ENCODE measurements at places on chromosomes 11 and 22. TPM values are rescaled to one million over a fixed set of nuclear protein-coding genes. Genes with fewer than 3 reads are reported as not detected.

Gene KCNE3
- 1.3 TPM for total RNA-seq

Gene IGLL1
- not detected for total RNA-seq

Gene CDC42BPG
- total RNA-seq = 0.62 TPM

Gene ADSL
- 181 TPM for total RNA-seq

Gene VPREB1
- not detected for total RNA-seq

Gene IRF7
- 18.4 TPM for total RNA-seq

Gene TMEM151A
- total RNA-seq = not detected

Gene ADM
- 3.8 TPM for total RNA-seq

Gene JRKL
- total RNA-seq = 13.4 TPM

Gene IL18
- total RNA-seq = not detected

Gene CCDC73
- total RNA-seq = not detected

Gene MUC6
- not detected for total RNA-seq

Gene HOATZ
- not detected for total RNA-seq

Gene CD248
- total RNA-seq = 0.62 TPM

Gene NECTIN1
- total RNA-seq = 27.4 TPM

Gene VSIG2
- total RNA-seq = not detected

Gene ZNF70
- 4.6 TPM for total RNA-seq

Gene ST14
- total RNA-seq = 2.4 TPM

Gene TRIM34
- 4.5 TPM for total RNA-seq

Gene PRG2
- total RNA-seq = not detected

Gene OR5D14
- total RNA-seq = not detected

Gene POTEH
- total RNA-seq = not detected

Gene DAGLA
- 1.1 TPM for total RNA-seq

Gene GVQW3
- total RNA-seq = 14.8 TPM

Data from neural progenitor cell (in vitro differentiated cells).